Prostate gland (tissue), 2 donors: ENCODE measurements at places on chromosomes 4 and X. TPM values are rescaled to one million over a fixed set of nuclear protein-coding genes. Genes with fewer than 3 reads are reported as not detected.

DNA sequence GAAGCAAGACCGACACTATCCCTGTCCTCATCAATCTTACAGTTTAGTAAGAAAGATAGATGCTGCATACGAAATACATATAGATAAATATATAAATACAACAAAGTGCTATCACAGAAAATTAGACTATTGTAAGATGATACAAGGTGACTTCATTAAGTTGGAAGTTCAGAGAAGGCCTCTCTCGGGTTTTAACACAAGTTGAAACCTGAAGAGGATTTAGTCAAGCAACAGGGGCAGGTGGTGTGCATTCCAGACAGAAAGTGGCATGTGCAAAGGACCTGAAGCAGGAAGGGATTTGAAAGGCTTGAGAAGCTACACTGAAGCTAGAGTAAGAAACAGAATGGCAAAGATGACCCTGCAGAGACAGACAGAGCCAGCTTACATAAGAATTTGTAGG is 36.5 kb downstream of the USP46 start:
- DNase-seq: no peak

GRCh38 chr4:20358110-20358509 is 106.4 kb downstream of the SLIT2 start:
- DNase-seq: no peak

MSX1 gene
- total RNA-seq: 4.2 TPM

- DNase-seq: peak; percentile 13
Observed at GRCh38 chrX:130393451-130394074, 8.1 kb upstream of the GPR119 start.

SEPTIN11 gene
- 19.4 TPM for total RNA-seq

CTAG1A gene
- total RNA-seq: not detected

TMPRSS11E gene
- total RNA-seq: 4.2 TPM

MAN2B2 gene
- 69.5 TPM for total RNA-seq

DGAT2L6 gene
- total RNA-seq: not detected

DNA sequence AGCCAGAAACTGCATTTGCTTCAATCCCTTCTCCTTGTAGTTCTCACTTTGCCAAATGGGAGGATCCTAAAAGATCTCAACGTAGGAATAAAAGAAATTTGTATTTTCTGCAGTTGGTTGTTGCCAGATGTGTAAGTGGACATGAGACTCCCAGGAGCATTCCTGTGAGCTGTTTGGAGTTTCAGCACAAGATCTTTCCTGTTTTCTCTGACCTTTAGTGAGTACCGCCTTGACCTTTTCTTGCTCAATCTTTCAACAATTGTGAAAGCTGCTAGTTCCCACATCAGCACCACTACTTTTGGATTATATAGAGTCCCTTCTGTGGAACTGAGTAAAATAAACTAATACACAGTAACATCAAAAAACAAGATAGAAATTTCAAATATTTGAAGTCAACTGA is 683.8 kb upstream of the PABPC4L start:
- no peak for DNase-seq

- no peak for DNase-seq
Observed at GRCh38 chr4:680928-681645, 6.7 kb downstream of the MYL5 start.

DNA sequence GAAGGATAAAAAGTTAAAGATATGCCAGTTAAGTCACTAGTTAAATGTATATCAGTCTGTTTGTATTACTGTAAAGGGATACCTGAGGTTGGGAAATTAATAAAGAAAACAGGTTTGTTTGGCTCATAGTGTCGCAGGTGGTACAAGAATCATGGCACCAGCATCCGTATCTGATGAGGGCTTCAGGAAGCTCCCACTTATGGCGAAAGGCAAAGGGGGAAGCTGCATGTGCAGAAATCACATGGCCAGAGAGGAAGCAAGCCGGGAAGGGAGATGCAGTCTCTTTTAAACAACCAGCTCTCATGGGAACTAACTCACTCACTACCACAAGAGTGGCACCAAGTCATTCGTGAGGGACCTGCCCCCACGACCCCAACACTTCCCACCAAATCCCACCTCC is 91.9 kb upstream of the SH3RF1 start:
- DNase-seq: no peak

- DNase-seq: no peak
Observed at GRCh38 chr4:112736718-112737135, 99.8 kb downstream of the LARP7 start.

HSFX3 gene
- 0.74 TPM for total RNA-seq

GRCh38 chr4:181971411-181971810 is 271.8 kb upstream of the TENM3 start:
- DNase-seq: no peak

GRCh38 chr4:10115797-10116568 is 616 bp downstream of the WDR1 start:
- DNase-seq: peak; percentile 70

- DNase-seq: no peak
Observed at GRCh38 chr4:105972946-105973621, 77.8 kb downstream of the NPNT start.

- DNase-seq: no peak
Observed at GRCh38 chrX:45537936-45538335, 337.3 kb upstream of the DIPK2B start.

ALAS2 gene
- total RNA-seq: not detected

GRCh38 chr4:169640261-169640870 is 20.0 kb downstream of the CLCN3 start:
- no peak for DNase-seq

DNA sequence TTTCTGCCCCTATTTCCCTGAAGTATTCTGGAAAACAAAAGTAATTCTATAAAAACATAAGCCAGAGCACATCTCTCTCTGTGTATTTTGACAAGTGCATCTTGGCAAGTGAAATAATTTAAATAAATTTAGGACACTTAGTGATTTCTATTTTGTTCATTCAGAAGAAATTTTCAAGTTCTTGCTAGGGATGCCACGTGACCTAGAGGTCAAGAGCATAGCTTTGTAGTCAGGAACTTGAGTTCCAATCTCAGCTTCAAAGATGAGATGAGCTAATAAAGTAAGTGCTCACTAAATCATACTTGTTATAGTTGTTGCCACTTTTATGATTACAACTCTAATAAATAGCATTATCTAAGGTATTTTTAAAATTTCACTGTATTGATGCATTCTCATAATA is 13.8 kb downstream of the KDR start:
- no peak for DNase-seq

VMA21 gene
- total RNA-seq: 33.8 TPM

GRCh38 chr4:78684325-78685079 is 91.6 kb upstream of the BMP2K start:
- no peak for DNase-seq

GRCh38 chr4:156475322-156475721 is 496.3 kb downstream of the PDGFC start:
- DNase-seq: peak; percentile 8

DNA sequence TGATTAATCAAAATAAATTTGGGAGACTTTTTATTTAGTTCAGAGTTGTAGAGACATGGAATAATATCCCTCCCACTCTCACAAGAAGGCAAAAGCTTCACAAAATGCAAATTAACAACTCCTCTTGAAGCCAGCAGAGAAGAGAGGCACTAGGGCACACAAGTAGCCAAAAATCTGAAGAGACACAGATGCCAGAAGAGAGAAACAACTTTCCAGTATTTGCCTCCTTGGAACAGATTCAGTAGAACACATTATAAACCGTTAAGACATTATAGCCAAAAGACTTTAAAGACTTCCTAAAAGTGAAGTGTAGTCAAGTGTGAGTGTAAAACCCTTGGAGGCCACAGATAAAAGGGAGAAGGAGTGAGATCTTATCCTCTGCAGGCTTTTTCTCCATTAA is 1024.9 kb upstream of the ADGRL3 start:
- no peak for DNase-seq

- no peak for DNase-seq
Observed at GRCh38 chrX:143580266-143580665, 55.6 kb downstream of the SLITRK4 start.

DNA sequence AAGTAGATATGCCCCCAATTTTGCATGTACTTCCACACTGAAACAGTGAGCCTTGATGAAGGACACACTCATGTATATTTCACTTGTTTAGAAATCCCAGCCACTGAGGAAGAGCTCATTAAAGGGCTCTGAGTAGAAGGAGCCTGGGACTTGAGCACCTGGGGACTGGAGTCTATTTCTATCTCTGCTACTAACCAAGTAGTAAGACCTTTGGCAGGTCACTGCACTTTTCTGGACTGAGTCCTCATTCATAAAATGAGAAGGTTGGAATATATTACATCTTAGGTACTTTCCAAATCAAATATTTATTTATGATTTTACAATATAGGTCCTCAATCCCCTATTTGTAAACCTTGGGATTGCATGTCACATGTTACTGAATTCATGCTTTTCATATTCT is 78.2 kb upstream of the C4orf54 start:
- DNase-seq: no peak
